HL-60 (cell line): ENCODE measurements at places on chromosomes 5 and 9.

- DNase-seq, result no peak
Observed at GRCh38 chr9:126514037-126514821, 99.5 kb upstream of the LMX1B start.

GRCh38 chr5:10626473-10627013, 62.7 kb downstream of the ANKRD33B start:
- peak; percentile 96 for DNase-seq

GRCh38 chr5:59130431-59130830, 547.6 kb downstream of the RAB3C start:
- no peak for DNase-seq

GRCh38 chr5:165495829-165496380, 1990.5 kb downstream of the MAT2B start:
- no peak for DNase-seq

DNA sequence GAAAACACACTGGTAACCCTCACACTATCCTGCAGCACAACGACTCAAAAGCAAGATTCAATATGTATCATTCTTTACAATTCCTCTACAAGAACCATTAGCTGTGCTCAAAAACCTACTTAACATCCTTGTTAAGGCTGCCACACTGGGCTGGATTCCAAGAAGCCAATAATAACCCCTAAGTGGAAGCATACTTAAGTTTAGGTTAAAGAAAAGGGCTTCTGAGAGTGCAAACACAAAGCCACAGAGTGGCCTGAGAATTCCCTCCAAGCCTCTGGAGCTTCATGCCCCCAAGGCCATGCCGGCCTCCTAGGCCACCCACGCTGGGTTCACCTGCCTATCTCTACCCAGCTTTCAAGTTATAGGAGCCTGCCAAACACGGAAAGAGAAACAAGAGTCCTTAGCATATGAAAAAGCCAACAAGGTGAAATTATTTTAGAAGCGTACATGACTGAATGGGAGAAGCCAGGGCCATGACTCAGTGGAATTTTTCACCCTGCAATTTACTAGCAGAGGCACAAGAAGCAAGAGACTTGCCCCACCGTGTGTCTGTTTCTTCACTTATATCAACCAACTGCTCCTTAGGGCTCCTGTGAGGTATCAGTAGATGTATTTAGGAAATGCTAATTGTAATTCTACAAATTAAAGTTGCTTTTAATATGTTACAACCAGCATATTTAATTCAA, 293.0 kb downstream of the SPOCK1 start:
- DNase-seq, result no peak

GRCh38 chr9:89542401-89543021, 44.6 kb upstream of the SEMA4D start:
- DNase-seq, result no peak

DNA sequence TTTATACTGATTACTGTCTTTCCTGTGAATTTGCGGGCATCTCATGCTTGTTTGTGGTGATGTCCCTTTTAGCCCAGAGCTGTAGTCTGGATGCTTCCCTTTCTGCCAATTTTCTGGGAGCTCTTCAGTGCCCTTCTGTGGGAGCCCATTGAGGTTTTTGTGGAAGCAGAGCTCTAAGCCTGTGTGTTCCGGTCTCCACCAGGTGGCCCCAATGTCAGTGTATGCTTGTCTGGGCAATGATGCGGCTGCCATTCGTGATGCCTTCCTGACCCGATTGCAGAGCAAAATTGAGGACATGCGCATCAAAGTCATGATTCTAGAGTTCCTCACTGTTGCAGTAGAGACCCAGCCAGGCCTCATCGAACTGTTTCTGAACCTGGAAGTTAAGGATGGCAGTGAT, 35.1 kb downstream of the SH3GLB2 start:
- DNase-seq, result peak; percentile 15

- DNase-seq, result no peak
Observed at GRCh38 chr5:154603953-154604679, 126.1 kb upstream of the HAND1 start.

DNA sequence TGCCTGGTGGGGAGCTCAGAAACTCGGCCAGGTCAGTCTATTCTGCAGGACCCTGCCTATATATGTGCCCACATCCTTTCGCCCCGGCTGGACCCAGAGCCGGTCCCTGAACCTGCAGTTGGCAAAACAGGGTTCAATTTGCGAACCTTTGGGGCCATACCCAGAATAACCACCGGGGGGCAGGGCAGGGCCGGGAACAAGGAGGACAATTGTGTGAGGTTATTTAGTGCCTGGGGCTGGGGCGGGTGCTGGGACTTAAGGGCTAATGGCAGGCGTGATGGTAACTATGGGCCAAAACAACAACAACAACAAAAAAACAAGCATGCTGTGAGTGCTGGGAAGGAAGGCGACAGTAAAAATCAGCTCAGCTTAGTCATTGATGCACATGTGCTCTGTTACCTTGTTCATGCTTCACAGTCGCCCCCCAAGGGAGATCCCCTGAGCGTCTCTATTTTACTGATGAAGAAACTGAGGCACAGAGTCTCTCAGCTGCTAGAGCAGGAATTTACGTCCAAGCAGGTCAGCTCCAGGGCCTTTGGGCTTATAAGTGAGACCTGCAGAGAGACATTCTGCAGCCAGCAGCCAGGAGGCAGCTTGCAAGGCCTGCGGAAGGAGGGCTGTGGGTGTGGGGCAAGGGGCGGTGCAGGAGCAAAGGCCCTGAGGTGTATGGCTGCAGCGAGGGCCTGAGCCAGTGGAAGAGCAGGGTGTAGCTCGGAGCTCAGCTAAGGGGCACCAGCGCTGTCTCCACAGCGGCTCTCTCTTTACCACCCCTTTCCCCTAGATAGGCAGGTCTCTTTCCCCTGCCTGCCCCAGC, 106.0 kb downstream of the PHF2 start:
- peak; percentile 10 for DNase-seq

DNA sequence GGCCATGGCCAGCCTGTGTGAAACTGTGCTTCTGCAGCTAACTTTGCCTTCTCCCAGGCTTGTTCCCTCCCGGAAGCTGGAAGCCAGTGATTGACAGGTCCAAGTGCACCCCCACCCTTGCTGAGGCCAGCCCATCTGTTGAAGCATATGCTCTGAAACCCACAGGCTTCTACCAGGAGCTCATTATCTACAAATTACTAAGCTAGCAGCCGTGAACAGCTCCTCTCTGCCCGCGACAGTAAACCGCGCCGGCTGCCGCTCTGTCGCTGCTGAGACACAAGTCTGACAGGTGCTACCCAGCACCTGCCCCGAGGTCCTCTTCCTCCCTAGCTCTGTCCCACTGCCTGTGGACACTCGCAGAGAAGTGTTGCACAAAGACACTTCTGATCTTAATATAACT, 490.9 kb downstream of the GADD45G start:
- no peak for DNase-seq

GRCh38 chr5:452978-453710, 10.2 kb downstream of the EXOC3 start:
- DNase-seq, result no peak

- no peak for DNase-seq
Observed at GRCh38 chr9:95370064-95370463, 52.6 kb upstream of the FANCC start.

- DNase-seq, result no peak
Observed at GRCh38 chr5:175872287-175873087, 1.1 kb downstream of the CPLX2 start.

GRCh38 chr5:68682400-68683160, 411.2 kb upstream of the SLC30A5 start:
- no peak for DNase-seq

DNA sequence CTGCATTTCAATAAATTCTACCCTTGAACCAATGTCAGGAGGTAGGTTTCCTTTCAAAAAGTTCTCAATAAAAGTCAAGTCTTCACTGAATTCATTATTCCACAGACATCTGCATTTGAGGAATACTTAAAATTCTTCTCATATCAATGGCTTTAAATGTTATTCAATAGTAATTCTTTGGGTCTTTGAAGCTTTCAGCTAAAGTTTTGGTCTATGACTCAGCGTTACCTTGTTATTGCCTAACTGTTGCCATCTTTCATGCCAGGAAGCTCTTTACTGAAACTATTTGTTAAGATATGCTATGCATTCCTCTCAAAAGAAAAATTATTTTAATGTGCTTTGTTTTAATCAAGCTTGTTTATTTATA, 170.5 kb downstream of the NNT start:
- DNase-seq, result peak; percentile 28

DNA sequence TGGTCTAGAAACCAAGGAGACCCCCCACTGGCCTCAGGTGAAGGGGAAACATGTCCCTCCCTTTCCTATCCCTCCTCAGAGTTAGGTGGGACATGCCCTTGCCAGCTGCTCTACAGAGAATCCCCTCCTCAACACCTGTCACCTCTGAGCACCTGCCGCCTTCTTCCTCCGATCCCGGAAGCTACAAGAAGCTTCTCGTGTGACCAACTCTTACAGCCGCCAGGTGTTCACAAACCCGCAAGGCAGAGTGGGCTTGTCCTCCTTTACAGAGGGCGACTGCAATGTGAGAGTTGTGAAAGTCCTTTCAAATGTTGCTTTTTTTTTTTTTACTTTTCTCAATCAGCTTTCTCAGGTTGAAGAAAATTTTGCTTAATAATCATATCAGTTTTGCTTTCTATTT, 3.7 kb upstream of the ICE1 start:
- no peak for DNase-seq

GRCh38 chr5:82738681-82739269, 338.4 kb downstream of the TMEM167A start:
- no peak for DNase-seq

DNA sequence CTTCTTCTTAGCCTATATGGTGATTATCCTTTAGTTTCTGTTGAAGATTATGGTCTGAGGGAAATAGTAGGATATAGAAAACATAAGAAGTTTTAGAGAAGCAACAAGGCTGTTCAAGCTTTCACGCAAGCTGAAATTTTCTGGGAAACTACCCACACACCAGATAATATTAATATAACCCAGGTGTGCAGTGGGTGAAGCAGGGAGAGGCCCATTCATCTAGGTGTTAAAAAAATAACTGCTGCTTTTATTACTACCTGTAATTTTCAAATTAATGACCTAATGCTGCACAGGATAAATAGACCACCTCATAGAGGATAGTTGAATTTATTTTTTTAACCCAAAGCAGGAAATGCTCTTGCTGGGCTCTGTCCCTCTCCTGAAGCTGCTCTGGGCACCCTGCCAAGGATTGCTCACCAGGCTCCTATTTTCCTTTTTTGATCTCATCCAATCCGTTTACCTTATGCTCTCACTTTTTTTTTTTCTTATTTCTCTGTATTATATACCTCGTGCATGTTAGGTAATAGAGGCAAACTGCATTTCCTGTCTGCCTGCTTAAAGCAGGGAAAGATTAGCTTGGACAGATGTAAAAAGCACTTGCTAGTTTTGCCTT, 124.3 kb upstream of the SLC12A2 start:
- DNase-seq, result no peak

GRCh38 chr5:110917161-110917875, 154.2 kb upstream of the TSLP start:
- DNase-seq, result no peak

DNA sequence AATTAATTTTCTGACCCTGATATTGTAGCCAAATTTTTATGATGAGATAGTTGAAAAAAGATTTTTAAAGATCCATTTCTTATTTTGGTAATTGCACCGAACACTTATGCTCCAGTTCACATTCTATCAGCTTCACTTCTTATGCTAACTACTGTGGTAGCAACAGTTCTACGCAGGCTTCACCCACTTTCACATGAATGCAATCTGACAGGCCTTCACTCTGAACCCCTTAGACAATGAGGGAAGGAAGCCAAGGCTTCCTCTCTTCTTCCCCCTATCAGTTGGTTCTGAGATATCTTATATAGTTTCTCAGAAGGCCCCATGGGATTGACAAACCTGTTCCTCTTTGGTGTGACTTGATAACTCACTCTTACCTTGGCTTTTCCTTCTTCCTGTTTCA, 185.8 kb downstream of the CETN3 start:
- no peak for DNase-seq

GRCh38 chr9:98146101-98146991, 27.3 kb upstream of the TRIM14 start:
- peak; percentile 92 for DNase-seq

- no peak for DNase-seq
Observed at GRCh38 chr5:154112255-154112654, 73.5 kb downstream of the MFAP3 start.

GRCh38 chr9:125991886-125992529, 244.8 kb downstream of the PBX3 start:
- no peak for DNase-seq

GRCh38 chr5:114418176-114419066, 56.6 kb downstream of the KCNN2 start:
- DNase-seq, result peak; percentile 63

GRCh38 chr9:8783941-8784340, 984.4 kb upstream of the DMAC1 start:
- DNase-seq, result no peak

DNA sequence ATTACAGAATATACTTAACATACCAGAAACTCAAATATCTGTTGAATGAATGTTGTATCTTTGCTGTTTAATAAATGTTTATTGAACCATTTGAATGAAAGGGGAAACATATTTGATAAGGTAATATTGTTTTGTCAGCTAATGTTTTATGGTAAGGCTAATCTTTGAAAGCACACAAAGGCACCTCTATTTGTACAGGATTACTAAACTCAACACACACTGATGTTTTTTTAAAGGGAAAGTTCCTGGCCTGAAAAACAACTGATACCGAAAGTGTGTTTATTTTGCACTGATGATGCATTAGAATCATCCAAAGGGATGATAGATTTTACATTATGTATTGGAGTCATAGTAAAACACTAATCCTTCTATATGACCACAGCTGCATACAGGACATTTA, 82.5 kb downstream of the ADCY2 start:
- DNase-seq, result no peak

- DNase-seq, result no peak
Observed at GRCh38 chr9:127209948-127210640, 54.5 kb upstream of the GARNL3 start.

DNA sequence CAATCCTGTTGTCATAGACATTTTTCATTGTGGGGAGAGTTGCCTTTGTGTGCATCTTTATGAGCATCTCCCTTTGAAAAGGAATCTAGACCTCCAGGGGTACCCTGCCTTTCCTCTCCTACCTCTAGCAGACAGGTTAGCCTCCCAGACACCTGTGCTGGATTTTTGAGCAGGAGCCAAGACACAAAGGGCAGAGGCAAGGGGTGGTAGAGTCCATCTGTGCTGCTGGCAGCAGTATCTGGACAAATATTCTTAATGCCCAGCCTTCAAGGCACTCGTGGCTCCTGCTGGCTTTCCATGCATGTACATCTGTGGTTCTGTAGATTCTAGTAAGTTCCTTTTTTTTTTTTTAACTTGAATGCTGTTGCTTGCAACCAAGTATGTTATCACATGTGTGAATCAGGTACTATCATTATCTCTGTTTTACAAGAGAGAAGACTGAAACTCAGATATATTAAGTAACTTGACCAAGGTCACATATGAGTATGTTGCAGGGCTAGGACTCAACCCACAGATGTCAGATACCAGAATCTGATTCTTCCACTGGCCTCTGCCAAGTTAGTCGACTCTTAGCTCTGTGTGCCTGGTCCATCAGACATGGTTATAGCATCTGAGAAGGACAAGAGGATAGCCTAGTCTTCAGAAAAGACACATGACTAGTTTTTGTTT, 32.9 kb upstream of the GPR151 start:
- DNase-seq, result no peak
